ENCODE measurements at places on chromosomes 12 and 14.

GRCh38 chr14:80493620-80494019 is 282.3 kb upstream of the DIO2 start:
- no peak for DNase-seq

DNA sequence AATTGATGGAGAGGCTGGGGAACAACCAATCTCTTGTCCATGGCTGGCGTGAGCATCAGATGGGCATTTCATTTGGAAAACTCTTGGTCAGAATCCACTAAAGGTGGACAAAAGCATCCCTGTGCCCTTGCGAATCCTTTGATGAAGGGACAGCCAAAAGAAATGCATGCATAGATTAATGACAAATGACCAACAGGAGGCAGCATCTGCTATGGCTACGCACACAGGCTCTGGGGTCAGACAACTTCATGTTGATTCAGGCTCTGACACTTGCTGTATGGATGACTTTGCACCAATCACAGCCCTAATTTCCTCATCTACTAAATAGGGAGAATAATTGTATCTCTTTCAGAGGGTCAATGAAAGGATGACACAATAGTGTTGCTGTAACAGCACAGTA is 117.5 kb downstream of the ASCL4 start:
- no peak for DNase-seq

DNA sequence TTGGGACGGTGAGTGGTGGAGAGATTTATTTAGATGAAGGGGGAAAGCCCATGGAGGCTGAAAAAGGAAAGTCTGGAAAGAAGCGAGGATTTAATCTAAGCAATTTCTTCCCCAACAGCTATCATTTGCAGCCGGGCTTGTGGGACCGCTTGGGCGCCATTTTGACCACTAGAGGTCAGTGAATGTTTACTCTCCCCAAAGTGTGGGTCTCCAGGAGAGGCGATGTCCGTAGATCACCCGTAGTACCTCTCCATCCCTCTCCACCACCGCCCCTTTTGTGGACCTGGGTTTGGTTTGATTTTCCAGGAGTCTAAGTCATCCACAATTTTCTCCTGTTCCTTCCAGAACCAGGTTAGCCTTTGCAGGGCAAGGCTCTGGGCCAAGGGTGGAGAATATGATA is 91.2 kb upstream of the PARP11 start:
- DNase-seq: no peak

DNA sequence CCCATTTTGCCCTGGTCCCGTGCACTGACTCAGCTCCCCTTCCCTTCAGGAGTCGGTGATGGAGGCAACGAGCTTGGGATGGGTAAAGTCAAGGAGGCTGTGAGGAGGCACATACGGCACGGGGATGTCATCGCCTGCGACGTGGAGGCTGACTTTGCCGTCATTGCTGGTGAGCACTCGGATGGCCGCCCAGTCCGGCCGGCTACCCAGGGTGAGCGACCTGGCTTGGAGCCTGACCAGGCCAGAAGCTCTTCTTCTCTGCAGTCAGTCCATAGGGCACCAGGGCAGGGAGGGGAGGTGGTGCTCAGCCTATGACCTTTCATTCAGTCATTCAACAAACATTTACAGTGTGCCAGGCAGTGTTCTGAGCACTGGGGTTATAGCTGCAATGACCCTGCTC is 39.8 kb downstream of the GPR68 start:
- DNase-seq: no peak

DNA sequence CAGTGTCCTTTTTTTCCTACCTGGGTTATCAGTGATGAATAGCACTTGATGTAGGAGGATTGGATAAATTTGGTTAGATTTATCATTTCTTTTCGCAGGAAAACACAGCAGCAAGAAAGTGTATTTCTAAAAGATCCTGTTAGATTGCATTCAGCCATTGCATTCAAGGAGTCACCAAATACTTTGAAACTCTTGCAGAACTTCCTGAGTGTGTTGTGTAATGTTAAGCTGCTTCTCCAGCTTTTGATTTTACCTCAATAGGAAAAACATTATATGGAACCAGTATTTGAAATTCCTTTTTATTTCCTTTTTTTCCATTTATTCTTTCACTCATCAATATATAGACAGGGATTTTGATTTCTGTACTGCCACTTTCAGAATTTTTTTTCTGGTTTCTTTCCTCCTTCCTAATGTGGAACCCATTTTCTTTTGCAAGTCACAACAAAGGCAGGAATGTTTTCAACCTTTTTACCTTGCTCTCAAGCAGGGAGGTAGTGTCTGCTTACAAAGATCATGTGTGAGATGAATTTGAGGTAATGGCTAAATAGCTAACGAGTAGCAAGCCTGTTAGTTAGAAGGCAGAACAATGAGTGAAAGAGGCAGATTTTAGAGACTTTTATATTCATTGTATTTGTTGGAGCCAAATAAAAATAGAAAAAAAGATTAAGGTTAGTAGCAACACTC is 56.2 kb downstream of the PPHLN1 start:
- DNase-seq: no peak

DNA sequence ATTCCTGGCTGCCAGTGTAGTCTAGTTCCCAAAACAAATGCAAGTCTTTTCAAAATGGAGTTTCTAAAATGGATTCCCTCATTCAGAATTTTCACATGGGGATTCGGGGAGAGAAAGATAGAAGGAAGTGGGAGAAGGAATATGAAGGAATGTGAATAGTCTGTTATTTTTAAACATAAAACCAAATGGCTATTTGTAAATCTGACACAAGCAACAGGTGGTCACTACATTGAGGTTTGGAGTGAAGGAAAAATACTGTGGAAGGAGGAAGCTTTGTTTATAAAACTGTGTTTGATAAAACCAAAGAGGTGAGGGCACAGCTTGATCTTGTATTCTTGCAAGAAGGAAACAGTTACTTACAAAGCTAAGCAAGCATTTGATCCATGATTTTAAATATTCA is 65.3 kb upstream of the KCNJ8 start:
- no peak for DNase-seq

DNA sequence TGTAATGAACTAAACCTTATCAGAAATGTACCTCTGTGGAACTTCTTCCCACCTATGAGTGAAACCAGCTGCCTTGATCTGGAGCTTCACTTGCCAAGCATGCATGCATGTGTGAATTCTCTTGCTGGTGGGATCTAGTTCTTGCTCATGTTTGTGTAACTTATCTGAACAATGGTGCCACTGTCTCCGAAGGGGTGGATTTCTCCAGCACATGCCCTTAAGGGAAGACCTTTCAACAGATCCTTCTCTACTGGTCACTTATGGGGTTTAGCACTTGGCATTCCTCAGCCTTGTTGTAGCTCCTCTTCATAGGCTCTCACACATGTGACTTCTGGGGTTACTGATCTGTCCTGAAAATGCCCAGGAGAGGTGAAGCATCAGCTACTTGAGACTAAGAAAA is 25.0 kb downstream of the SMOC1 start:
- DNase-seq: no peak

DNA sequence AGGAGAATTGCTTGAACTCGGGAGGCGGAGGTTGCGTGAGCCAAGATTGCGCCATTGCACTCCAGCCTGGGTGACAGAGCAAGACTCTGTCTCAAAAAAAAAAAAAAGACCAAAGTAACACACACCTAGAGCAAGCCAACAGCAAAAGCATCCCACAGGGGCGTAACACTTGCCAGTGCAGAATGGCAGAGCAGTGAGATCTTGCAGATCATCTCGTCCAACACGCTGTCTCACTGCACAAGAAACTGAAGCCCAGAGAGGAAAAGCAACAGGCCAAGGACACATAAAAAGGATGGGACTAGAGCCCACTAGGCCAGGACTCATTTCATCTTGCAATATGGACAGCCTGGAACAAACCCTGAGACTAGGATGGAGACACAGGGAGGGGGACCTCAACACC is 12.7 kb upstream of the KRT78 start:
- no peak for DNase-seq

GRCh38 chr14:81178063-81178462 is 42.7 kb downstream of the GTF2A1 start:
- no peak for DNase-seq

DNA sequence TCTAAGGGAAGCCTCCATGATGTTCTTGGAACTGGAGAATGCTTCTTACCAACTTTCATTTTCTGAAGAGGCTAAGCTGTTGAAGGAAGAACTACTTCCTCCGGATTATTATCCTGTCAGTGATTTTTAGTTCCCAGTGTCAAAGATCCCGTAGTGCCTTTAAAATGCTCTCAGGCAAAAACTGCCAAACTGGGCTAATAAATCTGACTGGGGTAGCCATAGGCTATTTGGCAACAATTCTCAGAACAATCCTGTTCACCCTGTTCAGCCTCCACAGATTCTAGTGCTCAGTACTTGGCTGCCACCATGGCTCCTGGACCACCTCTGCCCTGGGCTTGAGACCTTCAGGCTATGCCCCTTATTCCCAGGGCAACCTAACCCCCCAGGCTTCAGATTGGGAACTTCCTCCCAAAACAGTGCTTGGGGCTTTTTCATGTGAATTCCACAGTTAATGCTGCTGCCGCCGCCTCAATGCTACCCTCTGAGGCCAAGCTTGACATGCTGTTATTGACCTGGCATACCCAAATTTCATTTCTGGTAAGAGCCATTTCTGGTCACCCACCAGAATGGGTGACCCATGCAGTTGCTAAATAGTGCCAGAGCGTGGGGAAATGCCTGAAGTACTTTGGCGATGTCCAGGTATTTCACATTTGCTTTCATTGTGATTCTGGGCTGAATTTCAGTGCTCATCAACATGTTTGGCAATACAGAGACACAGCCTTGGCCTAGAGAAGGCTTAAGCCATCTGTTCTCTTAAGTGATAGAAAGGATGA is 110.0 kb upstream of the ARHGAP5 start:
- DNase-seq: no peak

DNA sequence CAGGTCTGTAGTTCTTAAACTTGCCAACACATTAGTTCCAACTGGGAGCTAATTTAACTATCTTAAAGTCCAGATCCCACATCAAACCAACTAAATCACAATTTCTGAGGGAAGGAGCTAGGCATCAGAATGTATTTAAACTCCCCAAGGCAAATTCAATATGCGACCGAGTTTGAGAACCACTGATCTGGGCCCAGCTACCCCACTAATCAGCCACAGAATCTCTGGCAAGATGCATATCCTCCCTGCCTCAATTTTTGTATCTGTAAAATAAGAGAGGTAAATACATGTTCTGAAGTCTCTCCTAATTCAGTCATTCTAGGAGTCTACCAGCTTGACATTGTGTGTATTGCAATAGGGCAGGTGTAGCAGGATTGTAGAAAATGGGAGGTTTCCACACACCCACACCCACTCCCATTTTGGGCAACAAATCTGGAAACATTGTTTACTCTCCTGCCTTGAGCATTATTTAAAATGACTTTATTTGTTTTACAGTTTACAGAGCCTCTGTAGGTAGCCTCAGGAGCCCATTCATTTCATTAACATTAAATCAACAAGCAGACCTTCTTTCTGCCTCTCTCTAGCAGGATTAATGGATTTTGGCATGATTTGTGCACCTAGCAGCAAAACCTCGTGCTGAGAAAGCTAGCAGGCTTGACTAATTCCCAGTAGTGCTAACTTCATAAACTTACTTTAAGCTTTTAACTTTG is 15.6 kb downstream of the LGR5 start:
- DNase-seq: no peak
